ENCODE measurements at places on chromosomes 5 and 9.
A peak's percentile ranks its signal among the peaks of the same experiment; 100 is the strongest.

- no peak for DNase-seq
Observed at GRCh38 chr5:160760008-160760407, 92.0 kb downstream of the ATP10B start.

GRCh38 chr9:94918038-94918753 lies 191.7 kb downstream of the AOPEP start:
- DNase-seq = no peak

- no peak for DNase-seq
Observed at GRCh38 chr9:89529243-89530035, 31.5 kb upstream of the SEMA4D start.

DNA sequence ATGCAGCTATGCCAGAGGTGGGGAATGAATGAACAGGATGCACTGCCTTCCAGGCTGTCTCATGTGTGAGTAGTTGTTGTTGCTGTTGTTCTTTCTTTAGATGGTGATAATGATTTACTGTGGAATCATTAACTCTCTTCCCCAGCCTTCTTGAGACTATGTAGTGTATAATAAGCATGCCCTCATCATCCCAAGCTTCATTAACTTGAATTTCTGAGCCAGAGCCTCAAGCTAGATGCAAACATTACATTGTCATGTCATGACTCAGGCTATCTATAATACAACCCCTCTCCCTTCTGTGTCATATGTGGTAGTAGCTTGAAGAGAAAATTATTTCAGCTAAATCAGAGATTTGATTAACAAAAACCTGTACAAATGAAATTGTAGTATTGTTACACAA lies 10.0 kb upstream of the ADAMTSL1 start:
- no peak for DNase-seq

DNA sequence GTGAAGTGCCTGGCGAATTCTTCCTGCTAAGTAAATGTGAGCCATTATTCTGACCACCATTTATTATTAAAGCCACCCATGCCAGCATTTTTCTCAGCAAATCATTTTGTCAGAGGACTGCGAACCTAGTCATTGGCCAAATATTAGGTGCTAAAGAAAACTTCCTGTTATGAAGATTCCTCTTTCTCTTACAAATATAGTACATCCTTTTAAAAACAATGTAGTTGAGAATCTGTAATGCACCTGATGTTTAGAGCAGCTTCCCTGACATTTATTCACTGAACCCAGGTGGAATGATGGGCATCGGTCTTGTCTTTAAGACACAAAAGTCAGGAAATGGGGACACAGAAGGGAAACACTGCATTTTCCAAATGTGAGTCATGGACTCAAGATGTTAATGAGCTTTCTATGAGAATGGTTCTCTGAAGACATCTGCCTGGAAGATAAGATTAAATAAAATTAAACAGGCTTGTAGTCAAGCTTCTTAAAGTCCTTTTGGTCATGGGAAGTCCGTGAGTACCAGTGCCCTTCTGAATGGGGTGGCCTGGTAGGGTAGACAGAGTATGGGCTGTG lies 290.6 kb downstream of the FBXL7 start:
- DNase-seq = no peak

DNA sequence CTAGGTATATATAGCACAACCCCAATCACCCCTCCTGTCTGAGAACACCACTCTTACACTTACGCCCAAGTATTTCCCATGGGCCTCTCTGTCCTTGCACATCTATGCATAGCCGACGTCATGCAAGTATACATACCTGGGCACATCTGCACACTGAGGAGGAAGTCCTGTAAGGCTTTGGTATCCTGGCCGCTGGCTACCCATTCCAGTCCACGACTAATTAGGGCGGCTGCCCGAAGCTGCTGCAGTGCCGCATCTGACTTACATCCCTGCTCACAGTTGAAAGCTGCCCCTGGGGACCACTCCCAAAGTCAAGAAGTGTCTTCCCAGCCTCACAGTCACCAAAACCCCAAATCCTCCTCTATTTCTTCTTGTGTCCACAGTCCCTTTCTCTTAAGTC lies 2.4 kb upstream of the VCP start:
- DNase-seq = no peak

- no peak for DNase-seq
Observed at GRCh38 chr5:132228241-132229035, 785 bp upstream of the P4HA2 start.

- DNase-seq = no peak
Observed at GRCh38 chr5:119951330-119951934, 322.1 kb downstream of the FAM170A start.

GRCh38 chr9:103183701-103184171 lies 188.6 kb downstream of the CYLC2 start:
- no peak for DNase-seq

DNA sequence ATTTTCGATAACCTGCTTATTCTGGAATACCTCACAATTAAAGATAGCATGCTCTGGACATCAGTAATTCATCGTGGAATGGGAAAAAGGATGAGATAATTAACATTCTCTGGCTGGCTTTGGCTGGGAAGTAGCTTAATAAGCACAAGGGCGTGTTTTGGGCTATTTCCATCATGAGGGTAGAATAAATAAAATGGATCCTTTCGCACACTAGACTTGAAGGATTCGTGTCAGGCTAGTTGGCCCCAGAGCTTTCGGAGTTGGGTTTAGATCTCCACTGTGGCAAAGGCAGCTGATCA lies 151.2 kb upstream of the ADRA1B start:
- DNase-seq = no peak

GRCh38 chr5:97797994-97798451 lies 615.0 kb upstream of the RIOK2 start:
- DNase-seq = no peak

GRCh38 chr9:89465001-89465451 lies 32.9 kb downstream of the SEMA4D start:
- DNase-seq = no peak

- no peak for DNase-seq
Observed at GRCh38 chr5:148343046-148343407, 7.7 kb downstream of the SPINK9 start.

- peak; percentile 15 for DNase-seq
Observed at GRCh38 chr5:132961887-132962286, 1.5 kb downstream of the AFF4 start.

DNA sequence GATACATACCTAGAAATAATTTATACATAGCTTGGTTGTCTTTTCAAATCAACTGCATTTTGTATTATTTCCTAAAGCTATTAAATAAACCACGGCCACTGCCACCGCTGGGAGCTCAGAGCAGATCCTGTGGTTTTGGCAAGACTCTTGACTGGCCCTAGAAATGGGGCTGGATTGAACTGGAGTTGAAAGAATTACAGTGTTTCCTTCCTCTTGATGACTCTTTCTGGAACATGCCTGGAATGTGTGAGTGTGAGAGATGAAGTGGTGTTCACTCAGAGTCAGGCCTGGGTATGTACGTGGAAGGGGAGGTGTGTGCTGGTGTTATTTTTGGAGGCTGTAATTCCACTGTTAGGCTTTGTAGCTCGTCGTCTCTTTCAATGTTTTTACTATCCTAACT lies 45.9 kb downstream of the TEK start:
- no peak for DNase-seq

- no peak for DNase-seq
Observed at GRCh38 chr5:167783145-167783817, 508.2 kb upstream of the WWC1 start.

GRCh38 chr9:88011005-88011766 lies 36.9 kb upstream of the CDK20 start:
- DNase-seq = no peak

DNA sequence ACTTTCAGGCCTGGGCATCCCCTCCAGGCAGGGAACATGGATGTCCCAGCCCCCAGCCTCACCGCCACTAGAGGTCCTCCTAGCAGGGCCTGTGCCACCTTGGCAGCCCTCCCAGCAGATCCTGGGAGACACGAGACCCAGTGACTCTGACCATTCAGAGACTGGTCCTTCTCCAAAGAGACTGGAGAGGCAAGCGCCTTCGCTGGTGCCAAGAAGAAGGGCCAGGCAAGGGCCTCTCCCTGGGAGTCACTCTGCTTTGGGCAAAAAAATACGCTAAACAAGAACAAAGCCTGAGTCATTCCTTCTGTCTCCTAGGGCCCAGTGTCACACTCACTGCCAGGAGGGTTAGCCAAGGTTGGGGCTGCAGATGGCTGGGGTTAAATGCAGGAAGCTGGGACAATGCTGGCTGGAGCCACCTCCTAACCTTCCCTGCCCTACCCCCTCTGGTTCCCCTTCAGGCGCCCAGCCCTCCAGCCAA lies 35.3 kb upstream of the SMIM23 start:
- DNase-seq = no peak

- no peak for DNase-seq
Observed at GRCh38 chr5:81825237-81825636, 74.3 kb upstream of the SSBP2 start.

GRCh38 chr5:91146905-91147600 lies 236.1 kb downstream of the ARRDC3 start:
- DNase-seq = no peak

GRCh38 chr9:91714020-91714806 lies 235.8 kb downstream of the ROR2 start:
- peak; percentile 28 for DNase-seq

DNA sequence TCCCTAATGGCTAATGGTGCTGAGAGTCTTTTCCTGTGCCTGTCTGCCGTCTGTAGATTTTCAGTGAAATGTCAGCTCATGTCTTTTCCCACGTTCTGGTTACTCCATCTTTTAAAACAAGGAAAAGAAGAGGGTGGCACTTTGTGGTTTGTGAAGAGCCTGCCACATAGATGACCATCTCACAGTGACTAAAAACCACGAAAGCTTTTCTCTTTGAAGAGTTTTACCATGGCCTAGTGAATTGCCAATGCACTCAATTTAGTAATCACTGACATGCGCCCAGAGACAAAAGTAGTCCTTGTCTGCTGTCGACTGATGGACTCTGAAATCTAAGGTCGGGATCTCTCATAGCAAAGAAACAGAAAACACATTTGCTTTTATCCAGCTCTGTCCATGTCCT lies 50.4 kb downstream of the SPATA31C2 start:
- no peak for DNase-seq

DNA sequence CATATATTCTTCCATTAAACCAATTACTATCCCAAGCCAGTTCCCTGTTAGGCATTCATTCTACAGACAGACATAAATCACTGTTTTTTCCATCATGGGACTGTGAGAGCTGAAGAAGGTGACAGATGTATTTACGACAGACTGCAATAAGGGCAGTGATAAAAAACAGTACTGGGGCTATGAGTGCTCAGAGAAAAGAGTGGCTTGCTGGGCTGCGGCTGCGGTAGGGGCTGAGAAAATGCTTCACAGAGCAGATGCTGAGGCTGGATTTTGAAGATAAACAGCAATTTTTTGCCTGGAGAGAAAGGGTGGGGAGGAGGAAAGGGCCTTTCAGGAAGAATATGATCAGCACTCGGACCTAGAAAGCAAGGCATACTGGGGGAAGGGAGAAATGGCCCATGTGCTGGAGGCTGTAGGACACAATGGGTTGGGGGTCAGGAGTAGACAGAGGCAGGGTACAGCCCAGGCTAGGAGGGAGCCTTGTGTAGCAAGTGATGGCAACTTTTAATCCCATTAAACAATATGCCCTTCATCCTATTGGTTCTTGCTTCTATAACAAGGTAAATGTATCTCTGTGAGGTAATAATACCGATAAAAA lies 279.3 kb downstream of the ASTN2 start:
- no peak for DNase-seq

DNA sequence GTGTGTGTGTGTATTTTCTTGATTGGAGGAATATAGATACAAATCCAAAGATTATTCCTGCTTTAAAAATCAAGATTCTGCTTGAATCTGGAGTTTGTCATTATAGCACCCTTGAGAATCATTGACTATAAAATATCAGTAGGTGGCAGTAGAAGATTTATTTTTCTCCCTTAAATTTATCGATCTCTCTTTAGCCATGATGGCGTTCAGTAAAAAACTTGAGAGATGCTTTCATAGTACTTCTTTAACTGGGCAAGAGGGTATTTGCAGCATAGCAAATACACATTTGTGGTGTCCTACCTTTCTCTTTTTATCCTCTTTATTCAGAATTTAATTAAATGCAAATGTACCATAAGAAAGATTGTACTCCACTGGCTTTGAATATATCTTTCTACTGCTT lies 307.7 kb downstream of the ADGRV1 start:
- no peak for DNase-seq

DNA sequence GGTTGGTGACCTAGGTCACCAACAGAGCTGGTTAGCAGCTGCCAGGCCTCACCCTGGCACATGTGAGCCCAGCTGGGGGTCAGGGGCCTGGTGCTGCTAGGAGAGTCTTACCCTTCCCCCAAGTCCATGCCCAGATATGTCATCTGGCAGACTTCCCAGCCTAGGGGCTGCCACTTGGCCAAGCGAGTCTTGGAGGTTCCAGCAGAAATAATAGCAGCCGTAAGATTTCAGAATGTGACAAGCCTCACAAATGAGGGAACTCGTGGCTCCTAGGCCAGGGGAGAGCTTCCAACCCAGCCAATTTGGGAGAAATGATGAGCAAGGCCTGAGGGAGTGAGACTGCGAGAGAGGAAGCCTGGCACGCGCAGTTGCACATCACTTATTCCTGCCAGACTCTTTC lies 11.1 kb downstream of the URM1 start:
- DNase-seq = no peak

GRCh38 chr5:72063219-72063819 lies 44.0 kb upstream of the MAP1B start:
- no peak for DNase-seq

DNA sequence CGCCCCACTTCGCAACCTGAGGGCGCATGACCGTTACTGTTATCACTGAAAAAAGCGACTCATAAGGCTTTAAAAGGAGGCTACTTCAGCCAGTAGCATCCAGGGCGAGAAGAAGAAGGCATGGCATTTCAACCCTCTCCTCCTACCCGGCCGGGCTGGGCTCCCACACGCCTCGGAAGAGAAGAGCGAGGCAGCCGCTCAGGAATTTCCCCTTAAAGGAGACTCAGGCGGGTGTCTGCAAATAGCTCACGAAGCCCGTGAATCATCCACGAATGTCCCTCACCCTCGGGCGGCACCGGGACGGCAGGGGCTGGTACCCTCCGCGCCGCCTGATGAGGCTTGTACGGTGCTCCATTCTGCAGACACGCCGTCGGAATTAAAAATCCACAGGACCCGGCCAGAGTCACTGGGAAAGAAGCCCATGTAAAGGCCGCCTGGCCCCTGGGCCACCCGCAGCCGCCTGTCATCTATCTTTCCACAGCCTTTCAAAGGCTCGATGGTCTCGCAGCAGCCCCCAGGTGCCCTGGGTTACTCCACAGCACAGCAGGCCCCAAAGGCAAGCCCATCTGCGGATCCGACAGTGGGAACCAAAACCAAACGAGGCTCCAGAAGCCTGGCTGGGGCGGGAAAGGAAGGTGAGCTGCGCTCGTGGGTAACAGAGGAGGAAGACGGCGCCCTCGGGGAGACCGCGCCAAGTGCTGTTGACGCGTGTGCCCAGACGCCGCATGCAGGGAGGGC lies 11.8 kb downstream of the SLC12A7 start:
- no peak for DNase-seq

GRCh38 chr9:108468364-108468763 lies 387.4 kb downstream of the ACTL7B start:
- DNase-seq = no peak

- no peak for DNase-seq
Observed at GRCh38 chr9:77030045-77030444, 10.6 kb downstream of the FOXB2 start.

Data from urinary bladder (tissue), 4 donors.